ENCODE measurements at places on chromosomes 16 and 17. TPM values are rescaled to one million over a fixed set of nuclear protein-coding genes. Genes with fewer than 3 reads are reported as not detected.

DNA sequence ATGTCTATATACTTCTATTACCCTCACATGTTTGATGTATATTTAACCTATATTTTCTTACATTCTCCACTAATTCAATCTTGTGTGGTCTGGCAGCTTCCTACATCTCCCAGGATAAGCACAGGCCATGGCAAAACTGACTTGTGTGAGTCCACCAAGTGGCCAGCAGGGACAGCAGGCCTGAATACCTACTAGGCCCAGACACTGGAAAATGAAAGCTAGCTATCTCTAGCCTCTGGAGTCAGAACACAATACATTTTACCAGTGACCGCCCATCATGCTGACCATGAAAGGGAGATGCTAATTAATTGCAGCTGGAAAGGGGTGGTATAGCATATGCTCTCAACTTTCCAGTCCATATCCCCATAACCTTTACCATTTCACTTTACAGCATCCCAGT is 132.3 kb downstream of the PCTP start:
- no peak overlapping the region for H3K27ac ChIP-seq
- no peaks in the 10 kb centered on the region for H3K4me1 ChIP-seq
- H3K4me3 ChIP-seq: no peak overlapping the region

- peak overlapping the region; percentile 56 for H3K4me3 ChIP-seq
- peaks cover 54% of the 10 kb centered on the region for H3K36me3 ChIP-seq
- peak; percentile 24 for DNase-seq
- H3K27me3 ChIP-seq: no peaks in the 10 kb centered on the region
- peaks cover 86% of the 10 kb centered on the region for H3K4me1 ChIP-seq
Measured at GRCh38 chr16:53456625-53457024, 22.4 kb downstream of the RBL2 start.

DNA sequence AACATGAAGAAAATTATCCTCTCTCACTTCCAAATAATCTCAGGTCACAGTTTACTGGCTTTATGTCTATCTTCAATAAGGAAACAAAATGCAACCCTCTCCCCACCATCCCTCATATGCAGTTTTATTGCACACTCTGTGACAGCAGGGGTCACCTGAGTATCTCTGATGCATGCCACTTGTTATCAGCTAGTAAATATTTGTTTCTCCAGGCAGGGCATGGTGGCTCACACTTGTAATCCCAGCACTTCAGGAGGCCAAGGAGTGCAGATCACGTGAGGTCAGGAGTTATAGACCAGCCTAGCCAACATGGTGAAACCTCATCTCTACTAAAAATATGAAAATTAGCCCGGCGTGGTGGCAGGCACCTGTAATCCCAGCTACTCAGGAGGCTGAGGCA is 61.1 kb downstream of the ADAMTS18 start:
- no peak for DNase-seq
- H3K4me1 ChIP-seq: no peaks in the 10 kb centered on the region
- H3K4me3 ChIP-seq: no peak overlapping the region
- H3K36me3 ChIP-seq: no peaks in the 10 kb centered on the region
- H3K27ac ChIP-seq: no peak overlapping the region

GRCh38 chr17:40153603-40154236 is 13.4 kb downstream of the CASC3 start:
- peak overlapping the region; percentile 98 for H3K27ac ChIP-seq
- H3K4me3 ChIP-seq: no peak overlapping the region
- H3K36me3 ChIP-seq: peaks cover 44% of the 10 kb centered on the region

- no peaks in the 10 kb centered on the region for H3K36me3 ChIP-seq
- H3K27ac ChIP-seq: no peak overlapping the region
- no peak for DNase-seq
- H3K4me3 ChIP-seq: no peak overlapping the region
- no peaks in the 10 kb centered on the region for H3K4me1 ChIP-seq
Measured at GRCh38 chr17:45768000-45768399, 16.1 kb upstream of the CRHR1 start.

GRCh38 chr17:67481808-67482207 is 104.7 kb downstream of the PITPNC1 start:
- no peak overlapping the region for H3K4me3 ChIP-seq
- H3K27ac ChIP-seq: peak overlapping the region; percentile 34
- peaks cover 60% of the 10 kb centered on the region for H3K4me1 ChIP-seq
- H3K36me3 ChIP-seq: no peaks in the 10 kb centered on the region
- DNase-seq: no peak

DNA sequence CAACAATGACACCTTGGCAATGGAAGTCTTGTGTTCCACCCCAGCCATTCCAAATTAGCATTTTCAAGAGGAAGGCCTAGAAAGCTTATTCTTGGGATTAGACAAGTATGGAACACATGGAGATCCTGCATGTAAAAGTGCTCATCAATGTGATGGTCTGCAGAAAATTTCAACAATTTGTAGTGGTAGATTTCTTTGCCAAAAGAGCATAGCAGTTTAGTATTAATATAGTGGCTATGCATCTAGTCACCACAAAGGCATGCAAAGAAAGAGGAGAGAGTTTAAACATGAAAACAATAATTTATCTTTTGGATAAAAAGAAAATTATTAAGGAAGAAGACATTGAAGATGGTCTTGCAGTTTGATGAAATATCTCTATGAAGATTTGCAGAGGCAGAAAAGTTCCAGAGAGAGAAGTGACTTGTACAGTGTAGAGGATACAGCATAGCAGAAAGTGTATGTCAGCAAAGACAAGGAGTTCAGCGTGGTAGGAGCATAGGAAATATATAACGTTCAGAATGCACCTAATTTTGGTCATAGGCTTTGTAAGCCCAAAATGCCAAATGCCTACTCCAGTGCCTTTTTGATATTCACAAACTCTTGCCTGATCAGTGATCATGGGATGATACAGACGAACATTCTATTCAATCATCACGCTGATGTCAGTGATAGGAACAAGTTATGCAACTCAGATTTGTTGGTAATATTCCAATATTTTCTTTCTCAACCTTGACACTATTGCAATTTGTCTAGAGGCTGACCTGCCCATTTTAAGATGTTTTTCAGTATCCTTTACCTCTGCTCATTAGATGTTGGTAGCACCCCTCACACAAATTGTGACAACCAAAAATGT is 727.9 kb upstream of the SOX9 start:
- DNase-seq: no peak
- H3K4me3 ChIP-seq: no peak overlapping the region
- no peak overlapping the region for H3K27ac ChIP-seq

DNA sequence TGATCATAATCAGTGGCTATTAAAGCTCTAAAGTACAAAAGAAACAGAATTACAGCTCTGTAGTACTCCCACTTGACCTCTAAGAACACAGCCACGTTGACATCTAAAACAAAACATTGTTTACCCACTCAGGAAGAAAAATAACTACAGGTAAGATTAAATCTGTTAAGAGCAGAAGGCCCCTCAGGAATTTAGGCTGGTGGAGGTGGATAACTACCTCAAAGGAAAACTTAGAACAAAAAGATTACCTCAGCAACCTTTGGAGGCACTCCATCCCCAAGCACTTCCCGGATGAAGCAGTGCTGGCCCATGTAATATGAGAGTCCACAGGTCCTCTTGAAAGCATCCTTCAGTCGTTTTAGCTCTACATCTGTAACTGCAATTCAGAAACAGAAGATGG is 46.7 kb downstream of the USP32 start:
- H3K36me3 ChIP-seq: peaks cover 27% of the 10 kb centered on the region
- no peak for DNase-seq
- H3K4me3 ChIP-seq: no peak overlapping the region
- peaks cover 9% of the 10 kb centered on the region for H3K4me1 ChIP-seq
- H3K27ac ChIP-seq: no peak overlapping the region

GRCh38 chr17:64240261-64240740 is 22.8 kb downstream of the TEX2 start:
- no peak overlapping the region for H3K4me3 ChIP-seq
- peaks cover 22% of the 10 kb centered on the region for H3K4me1 ChIP-seq
- DNase-seq: no peak
- H3K27ac ChIP-seq: no peak overlapping the region
- no peaks in the 10 kb centered on the region for H3K36me3 ChIP-seq
- no peaks in the 10 kb centered on the region for H3K27me3 ChIP-seq

- no peaks in the 10 kb centered on the region for H3K4me1 ChIP-seq
- H3K27ac ChIP-seq: no peak overlapping the region
- H3K36me3 ChIP-seq: peaks cover 4% of the 10 kb centered on the region
- H3K27me3 ChIP-seq: no peaks in the 10 kb centered on the region
- H3K4me3 ChIP-seq: no peak overlapping the region
- no peak for DNase-seq
Measured at GRCh38 chr17:21235921-21236320, 17.3 kb downstream of the NATD1 start.

DNA sequence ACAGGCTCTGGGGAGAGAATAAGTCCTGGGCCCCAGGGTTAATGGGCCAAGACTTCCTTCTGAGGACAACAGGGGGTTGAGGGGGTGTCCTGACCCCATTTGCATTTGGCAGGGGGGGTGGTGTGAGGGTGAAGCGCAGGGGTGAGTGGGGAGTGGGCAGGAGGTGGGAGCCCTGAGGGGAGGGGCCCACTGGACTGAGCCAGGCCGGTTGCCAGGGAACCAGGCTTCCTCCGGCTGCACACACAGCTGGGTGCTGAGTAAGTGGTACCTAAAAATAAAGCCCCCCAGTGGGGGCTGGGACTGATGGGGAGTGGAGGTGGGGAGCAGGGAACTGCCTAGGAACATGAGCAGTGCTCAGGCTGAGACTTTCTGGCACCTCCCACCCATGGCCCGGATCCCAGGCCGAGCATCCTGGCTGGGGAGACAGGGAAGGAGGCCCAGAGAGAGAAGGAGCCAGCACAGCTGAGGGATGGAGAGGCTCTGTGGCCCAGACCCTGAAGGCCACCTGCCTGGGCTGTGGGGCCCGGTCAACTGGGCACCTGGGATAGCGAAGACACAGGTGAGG is 7.5 kb upstream of the RASD1 start:
- no peak for DNase-seq
- H3K27ac ChIP-seq: no peak overlapping the region
- H3K4me3 ChIP-seq: no peak overlapping the region
- no peaks in the 10 kb centered on the region for H3K36me3 ChIP-seq
- H3K27me3 ChIP-seq: no peaks in the 10 kb centered on the region

Gene CDH3
- 5.2 TPM for total RNA-seq

GRCh38 chr16:35713762-35714650 is 2254.6 kb downstream of the TP53TG3F start:
- H3K27ac ChIP-seq: no peak overlapping the region
- no peak for DNase-seq
- no peak overlapping the region for H3K4me3 ChIP-seq
- H3K27me3 ChIP-seq: no peaks in the 10 kb centered on the region
- H3K4me1 ChIP-seq: no peaks in the 10 kb centered on the region

DNA sequence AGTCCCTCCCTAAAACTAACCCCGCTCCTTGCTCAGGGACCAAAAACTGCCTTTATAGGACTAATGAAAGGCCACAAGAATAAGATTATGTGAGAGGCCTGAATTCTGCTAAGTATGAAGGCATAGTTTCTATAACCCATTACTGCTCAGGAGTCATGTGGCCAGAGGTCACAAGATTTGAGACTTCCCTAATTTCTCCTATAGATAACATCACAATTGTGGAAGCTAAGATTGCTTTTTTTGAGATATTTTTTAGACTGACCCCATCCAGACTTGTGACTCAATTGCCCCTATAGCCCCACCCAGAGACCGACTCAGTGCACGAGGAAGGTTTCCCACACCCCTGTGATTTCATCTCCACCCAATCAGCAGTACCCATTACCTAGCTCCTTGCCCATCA is 504.1 kb upstream of the GOT2 start:
- no peak for DNase-seq
- H3K27ac ChIP-seq: no peak overlapping the region
- H3K36me3 ChIP-seq: no peaks in the 10 kb centered on the region
- no peaks in the 10 kb centered on the region for H3K27me3 ChIP-seq
- no peak overlapping the region for H3K4me3 ChIP-seq

Gene MAP2K6
- 2.2 TPM for total RNA-seq

Gene KRTAP1-5
- total RNA-seq: not detected

DNA sequence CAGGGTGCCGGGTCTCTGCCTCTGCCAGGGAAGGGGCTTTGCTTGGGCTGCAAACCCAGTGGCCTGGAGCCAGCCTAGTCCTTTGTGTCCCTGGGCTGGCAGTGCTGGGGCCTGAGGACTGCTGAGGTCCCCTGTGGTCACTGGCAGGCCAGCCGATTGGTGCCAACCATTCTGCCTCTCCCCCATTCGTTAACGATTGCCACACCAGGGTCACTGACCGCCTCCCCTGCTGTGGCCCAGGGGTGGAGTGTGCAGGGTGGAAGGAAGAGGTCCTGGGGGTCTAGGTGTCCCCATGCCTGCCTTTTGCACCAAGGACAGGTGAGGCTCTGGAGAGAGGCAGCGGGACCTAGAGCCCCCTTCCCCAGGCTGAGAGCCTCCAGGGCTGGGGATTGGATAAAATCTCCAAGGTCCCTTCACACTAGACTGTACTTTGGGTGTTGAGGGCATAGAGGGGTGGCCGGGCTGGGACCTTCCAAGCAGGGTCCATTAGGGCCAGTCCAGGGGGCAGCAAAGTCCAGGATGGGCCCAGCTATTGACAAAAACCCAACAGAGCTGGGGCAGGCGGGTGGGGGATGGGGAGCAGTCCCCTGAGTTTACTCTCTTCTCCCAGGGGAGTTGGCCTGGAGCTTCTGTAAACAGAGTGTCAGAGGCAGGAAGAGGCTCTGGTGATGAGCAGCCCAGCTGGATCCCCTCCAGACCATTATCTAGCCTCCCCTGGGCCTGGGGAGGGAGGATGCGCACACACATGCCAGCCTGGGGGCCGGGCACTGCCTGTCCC is 1.1 kb downstream of the VASN start:
- no peak overlapping the region for H3K27ac ChIP-seq
- peaks cover 20% of the 10 kb centered on the region for H3K4me1 ChIP-seq
- H3K36me3 ChIP-seq: no peaks in the 10 kb centered on the region
- DNase-seq: no peak

Gene NPIPA8
- 0.43 TPM for total RNA-seq

- H3K4me3 ChIP-seq: no peak overlapping the region
- DNase-seq: no peak
Measured at GRCh38 chr16:28301620-28302019, 9.3 kb downstream of the SBK1 start.

DNA sequence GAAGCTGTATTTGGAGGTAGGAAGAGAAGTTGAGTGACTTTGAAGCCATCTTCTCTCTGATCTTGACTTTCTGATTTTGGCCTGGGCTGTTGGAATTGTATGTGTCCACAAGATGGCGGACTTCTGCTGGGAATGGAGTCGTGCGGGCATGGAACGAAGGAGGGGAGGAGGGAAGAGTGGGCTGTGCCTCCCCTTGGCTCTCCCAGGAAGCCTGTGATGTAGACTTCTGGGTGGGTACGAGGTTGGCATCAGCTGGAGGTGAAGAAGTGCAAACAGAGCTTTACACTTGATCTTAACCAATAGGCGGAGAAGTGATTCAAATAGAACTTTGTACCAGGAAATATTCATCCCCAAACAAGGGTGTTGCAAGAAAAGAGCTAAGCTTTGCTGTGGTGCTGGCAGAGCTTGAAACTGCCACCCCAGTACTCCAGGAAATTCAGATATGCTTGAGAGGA is 7.4 kb upstream of the TMEM220 start:
- peaks cover 6% of the 10 kb centered on the region for H3K27me3 ChIP-seq
- no peak overlapping the region for H3K27ac ChIP-seq

Data from activated CD4-positive, alpha-beta memory T cell treated with anti-CD3 and anti-CD28 coated beads for 36 hours (primary cell).